ENCODE measurements at places on chromosomes 6 and 20.

GRCh38 chr6:155400654-155400965 is 55.0 kb downstream of the NOX3 start:
- no peak for DNase-seq

- no peak for DNase-seq
Measured at GRCh38 chr6:6891949-6892461, 215.8 kb upstream of the RREB1 start.

GRCh38 chr20:59724457-59725366 is 120.4 kb downstream of the PHACTR3 start:
- DNase-seq: no peak

GRCh38 chr6:18277237-18278006 is 13.1 kb upstream of the DEK start:
- no peak for DNase-seq

- no peak for DNase-seq
Measured at GRCh38 chr6:85421972-85422371, 27.9 kb upstream of the NT5E start.

DNA sequence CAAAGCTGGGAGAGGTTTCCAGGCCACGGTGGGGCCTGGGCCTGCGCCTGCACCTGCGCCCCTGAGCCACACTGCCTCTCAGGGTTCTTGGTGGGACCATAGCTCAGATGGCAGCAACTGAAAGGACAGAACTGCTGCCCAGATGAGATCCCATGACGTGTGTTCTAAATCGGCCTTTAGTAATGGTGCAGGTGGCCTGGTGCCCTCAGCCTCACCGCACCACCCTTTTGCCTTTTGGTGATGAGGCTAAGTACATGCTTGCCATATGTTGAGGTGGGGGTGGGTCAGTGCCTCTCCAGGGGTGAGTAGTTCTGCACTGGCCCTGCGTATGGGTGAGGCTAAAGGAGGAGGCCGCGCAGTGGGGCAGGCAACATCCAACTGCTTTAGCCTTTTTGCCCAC is 7.4 kb downstream of the PSMG4 start:
- DNase-seq: no peak

- DNase-seq: peak; percentile 90
Measured at GRCh38 chr6:17599877-17600526, at the start of gene FAM8A1. Gene FAM8A1 (plus strand): TSS chr6:17600302. CDS start chr6:17600410, 108 bp downstream.

Data from ACHN (cell line).